ENCODE measurements at places on chromosomes 4 and X.

- no peak for DNase-seq
Observed at GRCh38 chrX:68462653-68463052, 29.4 kb upstream of the OPHN1 start.

DNA sequence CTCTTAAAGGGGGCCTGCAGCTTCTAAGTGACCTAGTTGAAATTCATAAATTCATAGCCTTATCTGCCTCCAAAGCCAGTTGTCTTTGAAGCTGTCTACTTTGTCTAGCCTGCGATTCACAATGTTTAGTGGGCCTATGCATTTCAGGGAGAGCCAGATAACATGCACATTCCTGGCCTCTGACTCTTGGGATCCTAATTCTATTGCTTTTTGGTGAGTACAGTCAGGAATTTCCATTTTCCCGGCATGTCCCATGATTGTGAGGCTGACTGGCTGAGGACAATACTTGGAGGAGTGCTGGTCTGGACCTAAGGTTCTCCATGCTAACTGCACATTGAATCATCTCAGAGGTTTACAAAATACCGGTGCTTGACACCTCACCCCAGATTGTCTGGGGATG lies 155.0 kb downstream of the MSL3 start:
- DNase-seq, result no peak

DNA sequence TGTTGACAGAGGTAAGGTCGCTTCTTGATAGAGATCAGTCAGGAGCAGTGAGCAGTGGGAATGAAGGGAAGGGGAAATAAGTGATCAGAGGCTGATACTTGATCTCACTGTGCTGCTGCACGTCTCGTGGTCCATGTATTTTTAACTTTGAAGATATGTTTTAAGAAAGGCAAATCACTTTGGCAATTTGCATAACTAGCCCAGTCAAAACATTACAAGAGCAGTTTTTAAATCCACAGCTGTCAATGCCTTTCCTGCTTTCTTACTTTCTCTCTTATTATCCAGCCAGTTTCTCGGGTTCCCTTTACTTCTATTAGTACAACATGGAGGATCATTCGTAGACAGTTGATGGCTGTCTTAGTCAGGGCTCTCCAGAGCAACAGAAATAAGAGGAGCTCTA lies 472.8 kb downstream of the TMA16 start:
- DNase-seq, result no peak

DNA sequence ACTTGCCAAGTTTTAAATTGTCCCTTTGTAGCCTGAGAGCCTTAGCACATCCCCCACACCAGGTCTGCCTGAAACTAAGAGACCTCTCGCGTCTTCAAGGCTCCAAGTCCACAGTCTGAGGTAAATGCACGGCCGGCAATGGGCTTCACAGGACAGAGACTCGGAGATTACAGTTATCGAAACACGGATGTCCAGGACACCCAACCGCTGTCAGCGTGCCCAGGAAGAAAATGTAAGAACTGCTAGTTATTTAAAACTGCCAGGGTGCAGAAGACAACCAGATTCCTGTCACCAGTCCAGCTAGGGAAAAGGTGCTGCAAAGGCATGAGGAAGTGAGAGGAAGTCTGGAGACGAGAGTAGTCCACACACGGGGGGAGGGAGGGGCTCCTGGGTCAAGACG lies 28.9 kb downstream of the ZNF827 start:
- DNase-seq, result no peak

DNA sequence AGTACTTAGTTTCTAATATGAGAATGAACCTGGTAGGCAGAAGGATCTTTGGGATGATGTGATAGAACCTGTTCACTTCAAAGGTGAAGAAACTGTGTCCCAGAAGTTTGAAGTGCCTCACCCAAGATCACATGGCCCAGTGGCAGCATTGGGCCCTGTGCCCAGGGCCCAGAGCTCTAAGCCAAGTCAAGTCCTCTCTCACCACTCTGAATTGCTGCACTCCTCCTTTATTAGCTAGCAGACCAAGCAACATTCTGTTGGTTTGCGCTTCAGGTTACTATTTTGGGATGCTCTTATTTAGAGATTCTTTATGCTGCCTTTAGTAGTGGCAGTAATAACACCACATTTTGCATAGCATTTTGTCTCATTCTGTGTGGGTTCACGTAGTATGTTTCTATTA lies 82.7 kb downstream of the PARM1 start:
- DNase-seq, result no peak

DNA sequence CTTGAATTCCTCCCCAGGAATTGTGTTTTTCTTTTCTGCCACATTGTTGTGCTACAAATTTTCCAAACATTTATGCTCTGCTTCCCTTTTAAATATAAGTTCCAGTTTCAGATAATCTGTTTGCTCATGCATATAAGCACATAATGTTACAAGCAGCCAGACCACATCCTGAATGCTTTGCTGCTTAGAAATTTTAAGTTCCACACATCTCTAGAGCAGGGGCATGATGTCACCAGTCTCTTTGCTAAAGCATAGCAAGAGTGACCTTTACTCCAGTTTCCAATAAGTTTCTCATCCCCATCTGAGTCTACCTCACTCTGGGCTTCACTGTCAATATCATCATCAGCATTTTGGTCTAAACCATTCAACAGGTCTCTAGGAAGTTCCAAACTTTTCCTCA lies 932.5 kb downstream of the SH3BGRL start:
- no peak for DNase-seq

DNA sequence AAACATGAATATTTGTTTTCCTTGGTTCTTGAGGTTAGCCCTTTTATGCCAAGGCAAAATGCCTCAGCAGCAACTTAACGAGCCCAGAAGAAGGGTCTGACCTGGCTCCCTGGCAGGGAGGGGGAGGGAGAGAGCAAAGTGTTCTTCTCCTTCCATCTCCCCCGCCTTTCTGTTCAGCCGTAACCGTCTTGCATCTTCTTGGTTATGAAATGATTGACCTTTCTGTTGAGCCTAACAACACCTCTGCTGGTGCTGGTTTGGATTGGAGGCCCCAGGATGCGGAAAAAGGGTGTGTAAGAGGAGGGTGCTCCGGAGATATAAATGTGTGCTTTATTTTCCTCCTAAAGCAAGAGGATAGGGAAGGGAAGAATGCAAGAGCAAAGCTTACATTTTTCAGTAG lies 44.7 kb downstream of the PTTG2 start:
- no peak for DNase-seq

- no peak for DNase-seq
Observed at GRCh38 chrX:63349307-63349706, 1.8 kb downstream of the SPIN4 start.

DNA sequence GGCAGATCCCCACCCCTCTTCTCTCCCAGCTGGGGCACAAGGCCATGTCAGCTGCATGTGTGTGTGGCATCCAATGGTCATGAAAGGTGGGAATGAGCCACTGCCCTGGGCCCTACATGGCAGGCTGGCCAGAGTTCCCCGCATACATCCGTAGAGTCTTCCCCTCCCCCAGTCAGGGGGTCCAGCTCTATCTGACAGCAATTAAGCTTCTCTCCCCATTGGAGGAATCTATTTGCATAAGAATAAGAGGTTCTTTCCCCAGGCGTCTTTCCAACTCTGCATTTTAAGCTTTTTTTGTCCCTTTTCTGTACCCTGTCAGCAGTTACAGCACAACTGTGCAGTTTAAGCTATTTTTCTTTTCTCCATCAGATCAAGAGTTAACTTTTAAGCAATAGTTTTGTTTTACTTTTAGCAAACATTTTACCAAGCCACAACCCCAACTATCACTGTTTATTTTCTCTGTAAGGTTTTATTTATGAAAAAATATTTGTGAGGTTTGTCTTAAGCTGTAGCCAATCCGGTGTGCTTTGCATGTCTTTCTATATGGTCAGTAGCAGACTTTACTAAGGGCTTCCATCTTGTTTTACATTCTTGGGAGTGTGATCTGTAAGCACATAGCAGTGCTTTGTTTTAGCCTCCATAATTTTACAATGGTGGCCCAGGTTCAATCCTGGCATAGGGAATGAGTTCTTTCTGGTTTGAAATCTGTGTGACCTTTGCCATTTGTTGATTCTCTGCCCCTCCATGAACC lies 28.7 kb downstream of the NLRP2B start:
- no peak for DNase-seq

GRCh38 chrX:136021160-136021559 lies 35.9 kb downstream of the SLC9A6 start:
- DNase-seq, result no peak

DNA sequence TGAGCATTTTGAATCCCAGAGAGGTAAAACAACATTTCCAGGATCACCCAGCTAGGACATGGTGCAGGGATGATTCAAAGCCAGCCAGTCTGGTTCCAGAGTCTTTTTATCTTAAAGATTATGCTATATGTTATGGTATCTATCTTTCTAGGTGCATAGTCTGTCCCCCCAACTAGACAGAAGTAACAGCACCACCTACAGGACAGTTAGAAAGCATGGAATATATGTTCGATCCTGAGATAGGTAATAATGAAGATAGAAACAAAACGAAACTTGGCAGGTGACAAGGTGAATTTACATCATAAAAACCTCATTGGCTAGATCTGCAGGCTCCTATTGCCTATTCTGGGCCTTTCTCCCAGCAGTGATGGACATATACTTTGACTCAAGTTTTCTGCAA lies 723.2 kb downstream of the SMARCA1 start:
- DNase-seq, result no peak

DNA sequence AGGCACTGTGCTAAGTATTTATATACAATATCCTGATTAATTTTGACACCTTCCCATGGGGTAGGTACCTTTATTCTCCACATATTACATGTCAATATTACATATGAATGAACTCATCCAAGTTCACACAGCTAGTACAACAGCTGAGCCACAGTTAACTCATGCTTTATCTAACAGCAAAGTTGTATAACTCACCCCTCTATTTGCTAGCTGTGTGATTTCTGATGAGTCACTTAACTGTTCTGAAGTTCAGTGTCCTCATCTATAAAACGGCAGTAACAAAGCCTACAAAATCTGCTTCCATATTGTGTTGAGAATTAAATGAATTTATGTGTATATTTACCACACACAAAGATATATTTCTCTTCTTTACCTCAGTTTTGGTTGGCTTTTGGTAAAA lies 48.2 kb upstream of the KDR start:
- DNase-seq, result no peak

GRCh38 chr4:26737385-26737784 lies 123.3 kb upstream of the STIM2 start:
- no peak for DNase-seq

- DNase-seq, result no peak
Observed at GRCh38 chr4:156173937-156174336, 220.3 kb upstream of the CTSO start.

All from stimulated activated CD8-positive, alpha-beta memory T cell treated with anti-CD3 and anti-CD28 coated beads, Interleukin-4, amount 100 ng/mL, for 1 hour (primary cell).